ENCODE measurements at places on chromosomes 4 and X. TPM values are rescaled to one million over a fixed set of nuclear protein-coding genes. Genes with fewer than 3 reads are reported as not detected.

The GLRB gene
- total RNA-seq, result 8.4 TPM

The TMEM35A gene
- 9.1 TPM for total RNA-seq

The ADGRL3 gene
- total RNA-seq, result 34.5 TPM

The ADAM29 gene
- total RNA-seq, result not detected

The HTN1 gene
- not detected for total RNA-seq

The YIPF6 gene
- 35.1 TPM for total RNA-seq

The UPF3B gene
- total RNA-seq, result 22.5 TPM

The USO1 gene
- 41.2 TPM for total RNA-seq

DNA sequence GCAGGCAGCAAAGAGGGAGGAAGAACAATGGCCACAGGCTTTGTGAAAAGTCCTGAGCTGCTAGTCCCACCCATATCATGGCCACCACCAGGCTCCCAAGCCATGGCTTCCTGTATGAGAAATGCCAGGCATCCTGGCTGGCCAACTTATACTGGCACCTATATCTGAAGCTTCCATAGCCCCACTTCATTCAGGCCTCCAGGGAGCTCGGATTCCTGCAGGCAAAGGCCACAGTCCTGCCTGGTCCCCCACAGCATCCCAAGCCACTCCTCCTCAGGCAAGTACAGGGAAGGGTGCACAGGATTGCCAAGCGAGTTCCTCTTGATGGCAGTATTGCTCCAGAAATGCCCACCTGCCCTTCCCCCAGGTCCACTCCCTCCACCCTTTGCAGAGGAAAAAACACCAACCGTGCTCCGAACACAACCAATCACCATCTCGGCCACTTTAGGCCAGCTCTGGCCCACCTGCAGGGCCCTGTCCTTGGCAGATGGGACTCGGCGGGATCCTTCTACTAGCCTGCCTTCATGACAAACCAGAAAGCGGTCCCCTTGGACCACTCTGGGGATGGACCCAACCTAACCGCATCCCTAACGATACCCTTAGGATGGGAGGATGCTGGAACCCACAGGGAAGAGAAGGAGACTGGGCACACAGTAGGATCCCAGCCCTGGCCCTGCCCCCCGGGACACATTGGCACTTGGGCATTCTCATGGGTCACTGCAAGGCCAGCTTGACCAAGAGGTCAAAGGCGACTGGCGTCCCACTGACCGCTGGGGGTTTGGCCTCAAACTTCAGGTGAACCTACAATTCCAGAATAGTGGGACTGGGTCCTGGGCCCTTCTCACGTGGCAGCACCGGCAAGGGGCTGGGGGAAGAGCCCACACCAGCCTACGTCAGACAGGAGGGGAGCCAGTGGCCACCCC lies 220.4 kb upstream of the AGTR2 start:
- H3K36me3 ChIP-seq, result peaks cover 31% of the 10 kb centered on the region
- DNase-seq, result no peak
- no peak overlapping the region for H3K4me3 ChIP-seq

DNA sequence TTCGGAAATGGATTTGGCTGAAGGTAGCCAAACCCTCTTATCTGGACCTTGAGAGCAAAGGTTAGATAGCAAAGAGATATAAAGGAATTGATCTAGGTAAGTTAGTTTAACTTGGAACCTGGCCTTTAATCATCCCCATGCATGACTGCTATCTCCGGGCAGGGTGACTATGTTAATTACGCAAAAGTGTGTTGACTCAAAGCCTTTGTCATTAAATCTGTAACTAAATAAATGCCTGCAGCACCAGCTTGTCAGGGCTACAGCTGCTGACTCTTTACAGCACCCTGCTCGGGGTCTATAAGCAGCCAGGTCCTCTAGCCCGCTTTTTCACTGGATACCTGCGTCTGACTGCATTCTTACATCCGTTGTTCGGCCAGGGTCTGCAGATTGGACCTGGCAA lies 201.7 kb downstream of the TBCK start:
- no peak for DNase-seq
- H3K27ac ChIP-seq, result no peak overlapping the region
- no peaks in the 10 kb centered on the region for H3K4me1 ChIP-seq
- H3K27me3 ChIP-seq, result no peaks in the 10 kb centered on the region
- H3K4me3 ChIP-seq, result no peak overlapping the region

GRCh38 chrX:71056867-71057266 lies 11.3 kb downstream of the SNX12 start:
- no peak for DNase-seq
- H3K27ac ChIP-seq, result no peak overlapping the region
- no peaks in the 10 kb centered on the region for H3K27me3 ChIP-seq
- peaks cover 10% of the 10 kb centered on the region for H3K36me3 ChIP-seq

- H3K4me1 ChIP-seq, result peaks cover 24% of the 10 kb centered on the region
- H3K4me3 ChIP-seq, result no peak overlapping the region
- no peak overlapping the region for H3K27ac ChIP-seq
- DNase-seq, result no peak
Observed at GRCh38 chr4:186624951-186625350, 69.6 kb upstream of the MTNR1A start.

DNA sequence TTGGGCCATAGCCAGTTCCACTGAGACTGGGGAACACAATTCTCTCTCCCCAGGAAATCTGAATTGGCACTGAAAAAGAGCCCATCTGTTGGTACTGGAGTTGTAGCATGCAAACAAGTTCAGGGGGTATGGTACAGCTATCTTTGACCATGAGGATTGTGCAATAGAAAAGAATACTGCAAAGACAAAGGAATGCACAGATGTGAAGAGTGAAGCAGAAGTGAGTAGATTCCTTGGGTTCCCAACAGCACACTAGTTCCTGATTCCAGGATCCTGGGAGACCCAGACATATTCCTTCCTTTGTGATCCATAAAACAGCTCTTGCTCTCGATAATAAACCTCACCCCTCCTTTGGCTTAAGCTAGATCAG lies 43.3 kb upstream of the CTAG2 start:
- no peak for DNase-seq
- no peak overlapping the region for H3K4me3 ChIP-seq
- no peaks in the 10 kb centered on the region for H3K27me3 ChIP-seq
- H3K27ac ChIP-seq, result no peak overlapping the region
- no peaks in the 10 kb centered on the region for H3K4me1 ChIP-seq
- H3K36me3 ChIP-seq, result peaks cover 5% of the 10 kb centered on the region

- H3K36me3 ChIP-seq, result peaks cover 10% of the 10 kb centered on the region
- no peak for DNase-seq
- H3K27me3 ChIP-seq, result no peaks in the 10 kb centered on the region
- H3K27ac ChIP-seq, result no peak overlapping the region
Observed at GRCh38 chr4:91330555-91331137, 973.1 kb upstream of the GRID2 start.

DNA sequence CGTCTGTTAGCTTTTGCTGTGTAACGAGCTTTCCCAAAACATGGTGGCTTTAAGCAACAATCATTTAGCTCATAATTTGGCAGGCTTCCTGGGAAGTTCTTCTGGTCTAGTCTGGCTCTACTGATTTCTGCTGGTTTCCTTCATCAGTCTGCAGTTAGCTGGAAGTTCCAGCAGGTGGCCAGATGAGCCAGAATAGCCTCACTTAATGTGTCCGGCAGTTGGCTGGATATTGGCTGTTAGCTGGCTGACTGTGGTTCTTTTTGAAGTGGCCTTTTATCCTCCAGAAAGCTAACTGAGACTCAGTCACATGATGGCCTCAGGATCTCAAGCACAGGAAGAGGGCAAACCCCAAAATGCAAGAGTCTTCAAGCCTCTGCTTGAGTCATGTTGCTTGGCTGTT lies 34.9 kb downstream of the FTHL17 start:
- no peak overlapping the region for H3K4me3 ChIP-seq
- DNase-seq, result peak; percentile 33
- peaks cover 8% of the 10 kb centered on the region for H3K4me1 ChIP-seq
- H3K27ac ChIP-seq, result no peak overlapping the region

DNA sequence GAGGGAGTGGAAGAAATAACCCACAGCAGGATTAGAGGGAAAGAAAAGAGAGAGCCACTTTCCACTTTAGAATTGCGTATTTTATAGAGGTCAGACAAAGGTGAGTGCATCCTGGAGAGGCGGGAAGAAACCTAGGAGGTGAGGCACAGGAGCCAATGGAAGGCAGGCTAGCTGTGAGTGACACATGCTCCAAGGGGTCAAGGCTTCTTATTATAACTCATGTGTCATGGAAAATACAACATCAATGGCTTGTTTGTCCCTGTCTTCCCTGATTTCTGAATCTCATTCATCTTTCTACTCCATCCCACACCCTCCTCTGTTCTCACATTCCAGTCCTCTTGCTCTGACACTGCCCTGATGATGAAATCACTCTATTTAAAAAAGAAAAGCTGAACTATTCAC lies 14.4 kb downstream of the ANXA3 start:
- DNase-seq, result no peak
- peaks cover 27% of the 10 kb centered on the region for H3K4me1 ChIP-seq
- no peaks in the 10 kb centered on the region for H3K36me3 ChIP-seq
- no peaks in the 10 kb centered on the region for H3K27me3 ChIP-seq
- H3K27ac ChIP-seq, result no peak overlapping the region

DNA sequence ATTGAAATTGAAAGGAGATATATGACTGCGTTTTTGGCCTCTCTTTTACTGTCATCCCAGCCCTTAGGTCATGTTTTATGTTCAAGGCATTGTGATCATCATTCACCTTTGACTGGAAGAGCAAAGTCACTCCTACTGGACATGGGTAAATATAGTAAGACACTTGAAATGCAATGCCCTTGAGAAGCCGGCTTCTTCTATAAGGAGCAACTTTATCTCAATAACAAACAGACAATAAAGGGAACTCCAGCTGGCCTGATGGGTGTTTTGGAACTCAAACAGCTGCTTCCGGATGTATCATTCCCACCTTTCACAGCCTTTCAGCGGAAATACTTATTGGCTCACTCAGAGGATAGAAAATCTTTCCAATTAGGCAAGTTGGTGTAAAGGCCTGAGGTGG lies 65.1 kb upstream of the C4orf54 start:
- no peak for DNase-seq
- H3K27me3 ChIP-seq, result no peaks in the 10 kb centered on the region
- peak overlapping the region; percentile 58 for H3K27ac ChIP-seq
- no peak overlapping the region for H3K4me3 ChIP-seq

DNA sequence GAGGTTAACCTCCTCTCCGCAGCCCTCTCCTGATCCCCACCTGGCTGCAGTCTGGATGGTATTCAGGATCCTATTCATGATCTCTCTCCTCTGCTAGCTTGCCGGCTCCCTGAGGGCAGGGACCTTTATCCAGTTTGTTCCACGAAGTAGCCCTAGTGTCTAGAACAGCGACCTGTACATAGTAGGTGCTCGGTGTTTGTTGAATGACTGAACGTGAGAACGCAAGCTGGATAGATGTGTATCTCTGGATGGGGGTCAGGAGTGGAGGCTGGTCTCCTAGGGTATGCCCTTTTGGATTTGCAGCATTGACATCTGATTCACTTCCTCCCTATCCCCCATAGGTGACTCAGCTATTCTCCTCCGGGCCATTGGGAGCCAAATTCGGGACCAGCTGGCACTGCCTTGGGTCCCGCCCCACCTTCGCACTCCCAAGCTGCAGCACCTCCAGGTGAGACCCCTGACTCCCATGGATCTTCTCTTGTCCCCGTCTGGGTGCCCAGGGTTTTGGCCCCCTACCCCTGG lies 7.3 kb downstream of the CCDC22 start:
- no peak for DNase-seq
- H3K27ac ChIP-seq, result no peak overlapping the region
- no peaks in the 10 kb centered on the region for H3K4me1 ChIP-seq
- H3K4me3 ChIP-seq, result no peak overlapping the region
- H3K36me3 ChIP-seq, result peaks cover 3% of the 10 kb centered on the region

GRCh38 chrX:5638572-5638971 lies 590.1 kb downstream of the NLGN4X start:
- H3K4me3 ChIP-seq, result no peak overlapping the region
- H3K4me1 ChIP-seq, result no peaks in the 10 kb centered on the region
- H3K36me3 ChIP-seq, result no peaks in the 10 kb centered on the region
- H3K27me3 ChIP-seq, result no peaks in the 10 kb centered on the region

DNA sequence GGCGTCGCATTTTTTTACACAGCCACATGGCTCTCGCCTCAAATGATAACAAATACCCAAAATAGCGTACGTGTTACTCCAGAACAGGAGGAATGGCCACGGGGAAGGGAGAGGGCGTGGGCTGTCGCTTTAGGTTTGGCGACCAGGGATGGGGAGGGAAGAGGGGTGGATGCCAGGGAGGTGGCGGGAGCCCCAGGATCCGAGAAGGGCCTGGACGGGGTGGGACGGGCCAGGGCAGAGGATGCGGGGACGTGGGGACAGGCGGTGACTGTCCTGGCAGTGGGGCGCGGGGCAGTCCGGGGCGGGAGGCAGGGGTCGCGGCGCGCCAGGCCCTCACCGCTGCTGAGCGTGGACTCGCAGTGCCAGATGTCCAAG lies 631 bp downstream of the TMEM47 start:
- H3K27me3 ChIP-seq, result peaks cover 17% of the 10 kb centered on the region
- H3K4me1 ChIP-seq, result peaks cover 46% of the 10 kb centered on the region
- peak overlapping the region; percentile 96 for H3K27ac ChIP-seq
- peak overlapping the region; percentile 95 for H3K4me3 ChIP-seq
- no peaks in the 10 kb centered on the region for H3K36me3 ChIP-seq

DNA sequence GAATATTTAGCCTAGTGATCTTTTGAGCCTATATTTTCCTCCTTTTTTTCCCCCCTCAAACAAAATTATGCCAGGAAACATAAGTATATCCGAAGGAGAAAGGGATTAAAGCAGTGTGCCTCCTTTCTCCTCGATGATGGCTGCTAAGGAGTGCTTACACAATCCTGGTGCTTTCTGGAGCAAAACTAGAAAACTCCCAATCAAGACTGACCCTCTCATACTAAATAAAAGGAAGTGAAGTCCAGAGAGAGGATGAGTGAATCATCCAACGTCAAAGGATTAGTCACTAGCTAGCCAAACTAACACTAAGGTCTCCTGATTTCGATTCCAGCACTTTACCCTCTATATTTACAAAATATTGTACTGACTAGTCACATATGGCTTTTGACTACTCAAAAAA lies 146.8 kb downstream of the PPP3CA start:
- no peak overlapping the region for H3K4me3 ChIP-seq
- no peaks in the 10 kb centered on the region for H3K27me3 ChIP-seq
- H3K36me3 ChIP-seq, result no peaks in the 10 kb centered on the region
- no peak for DNase-seq
- no peak overlapping the region for H3K27ac ChIP-seq
- H3K4me1 ChIP-seq, result no peaks in the 10 kb centered on the region

- DNase-seq, result no peak
- H3K27me3 ChIP-seq, result no peaks in the 10 kb centered on the region
- no peaks in the 10 kb centered on the region for H3K4me1 ChIP-seq
Observed at GRCh38 chrX:96403446-96403845, 281.2 kb upstream of the DIAPH2 start.

- H3K4me1 ChIP-seq, result no peaks in the 10 kb centered on the region
- H3K36me3 ChIP-seq, result peaks cover 4% of the 10 kb centered on the region
- H3K27ac ChIP-seq, result no peak overlapping the region
- H3K27me3 ChIP-seq, result no peaks in the 10 kb centered on the region
- no peak for DNase-seq
Observed at GRCh38 chrX:132373610-132374009, 115.2 kb downstream of the MBNL3 start.
